ENCODE measurements at places on chromosomes 4 and X.

DNA sequence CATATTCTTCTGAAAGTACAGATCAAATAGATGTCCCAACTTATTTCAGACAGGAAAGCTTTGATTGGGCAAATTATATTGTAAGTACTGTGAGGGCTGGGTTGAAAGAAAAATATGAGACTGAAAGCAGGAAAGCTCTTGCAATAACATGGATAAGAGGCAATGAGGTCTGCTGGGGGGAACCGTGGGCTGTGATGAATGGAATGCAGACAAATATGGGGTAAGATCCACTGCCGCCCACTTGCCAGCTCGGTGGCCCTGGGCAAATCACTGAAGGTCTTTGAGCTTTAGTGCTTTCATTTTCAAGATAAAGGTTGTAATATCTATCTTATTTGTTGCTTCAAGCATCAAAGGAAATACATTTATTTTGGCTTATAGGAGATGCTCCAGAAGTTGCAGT is 51.0 kb downstream of the AGA start:
- no peak for DNase-seq

DNA sequence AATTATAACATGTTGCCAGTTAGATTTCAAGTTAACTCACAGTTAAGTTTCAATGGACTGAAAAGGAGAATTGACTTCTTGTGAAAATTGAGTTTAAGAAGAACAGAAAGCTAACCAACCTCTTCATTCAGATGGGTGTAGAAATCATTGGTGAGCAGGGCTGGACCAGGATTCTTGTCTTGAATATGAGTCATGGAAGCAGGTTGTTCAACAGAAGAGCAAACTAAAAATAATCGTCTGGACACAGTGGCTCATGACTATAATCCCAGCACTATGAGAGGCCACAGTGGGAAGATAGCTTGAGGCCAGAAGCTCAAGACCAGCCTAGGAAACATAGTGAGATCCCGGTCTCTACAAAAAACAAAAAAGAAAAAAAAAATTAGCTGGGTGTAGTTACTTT is 98.2 kb downstream of the ARSJ start:
- DNase-seq: no peak

- no peak for DNase-seq
Measured at GRCh38 chr4:99651811-99652485, 5.7 kb downstream of the C4orf54 start.

DNA sequence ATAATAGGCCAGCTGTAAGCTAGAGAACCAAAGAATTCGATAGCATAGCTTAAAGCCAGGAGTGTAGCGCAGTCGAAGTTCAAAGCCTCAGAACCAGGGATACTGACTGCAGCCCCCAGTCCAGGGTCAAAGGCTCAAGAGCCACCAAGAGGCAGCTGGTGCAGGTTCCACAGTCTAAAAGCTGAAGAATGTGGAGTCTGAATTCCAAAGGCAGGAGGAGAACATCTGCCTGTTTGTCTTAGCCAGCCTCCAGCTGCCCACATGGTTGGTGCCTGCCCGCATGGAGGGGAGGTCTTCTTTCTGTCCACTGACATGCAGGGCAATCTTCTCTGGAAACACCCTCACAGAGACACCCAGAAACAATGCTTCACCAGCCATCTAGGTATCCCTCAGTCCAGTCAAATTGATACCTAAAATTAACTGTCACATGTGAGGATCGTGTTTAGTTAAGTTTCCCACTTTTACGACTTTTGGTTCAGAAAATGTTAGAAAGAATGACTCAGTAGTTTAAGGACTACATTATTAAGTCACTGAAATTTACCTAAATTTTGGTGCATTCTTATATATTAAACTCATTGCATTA is 52.8 kb upstream of the RHOH start:
- DNase-seq: no peak

DNA sequence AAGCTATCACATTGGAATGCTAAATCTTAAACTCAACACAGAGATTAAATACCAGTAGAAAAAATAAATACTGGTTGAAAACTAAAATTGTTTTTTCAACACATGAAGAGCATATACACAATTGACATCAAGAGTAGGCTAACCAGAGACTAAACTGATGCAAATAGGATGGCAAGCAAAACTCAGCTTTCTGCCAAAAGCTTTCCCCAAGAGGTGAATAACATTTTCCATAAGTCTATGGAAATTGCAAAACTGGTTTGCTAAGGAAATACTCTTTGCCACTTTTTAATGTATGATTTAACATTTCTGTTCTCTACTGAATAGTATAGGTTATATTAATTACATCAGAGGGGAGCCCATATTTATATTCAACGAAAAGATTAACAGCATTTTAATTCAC is 23.8 kb downstream of the IQCM start:
- DNase-seq: no peak
